ENCODE measurements at places on chromosomes 12 and 14.

DNA sequence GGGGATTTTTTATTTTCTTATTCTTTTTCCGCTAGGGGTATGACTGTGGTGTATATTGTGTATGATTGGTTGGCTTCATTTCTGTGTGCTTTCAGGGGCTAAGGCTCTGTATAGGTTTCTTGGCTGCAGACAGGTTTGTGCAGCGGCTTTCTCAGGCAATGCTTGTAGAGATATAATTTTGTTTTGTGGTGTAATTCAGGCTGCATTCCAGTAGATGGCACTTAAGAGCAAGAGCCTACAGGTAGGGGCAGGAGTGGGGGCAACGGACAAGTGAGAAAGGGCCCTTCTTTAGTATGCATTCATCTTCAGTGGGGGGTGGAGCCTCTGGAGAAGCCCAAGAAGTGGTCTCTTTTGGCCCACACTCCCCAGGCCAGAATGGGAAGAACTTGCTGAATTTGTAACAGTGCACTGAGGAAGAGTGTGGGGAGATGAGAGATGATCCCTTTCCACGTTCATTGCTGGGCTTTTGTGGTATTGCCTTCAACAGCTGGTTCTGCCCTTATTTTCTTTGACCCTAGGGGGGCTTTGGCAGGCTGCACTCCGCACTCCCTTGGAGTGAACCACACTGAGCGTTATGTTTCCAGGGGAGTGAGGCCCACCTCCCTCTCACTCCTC, 78.6 kb downstream of the IFNG-AS1 start:
- no peak for DNase-seq

- DNase-seq, result no peak
These were observed 1.8 kb downstream of the CD63 start for GRCh38 chr12:55726971-55727370.

DNA sequence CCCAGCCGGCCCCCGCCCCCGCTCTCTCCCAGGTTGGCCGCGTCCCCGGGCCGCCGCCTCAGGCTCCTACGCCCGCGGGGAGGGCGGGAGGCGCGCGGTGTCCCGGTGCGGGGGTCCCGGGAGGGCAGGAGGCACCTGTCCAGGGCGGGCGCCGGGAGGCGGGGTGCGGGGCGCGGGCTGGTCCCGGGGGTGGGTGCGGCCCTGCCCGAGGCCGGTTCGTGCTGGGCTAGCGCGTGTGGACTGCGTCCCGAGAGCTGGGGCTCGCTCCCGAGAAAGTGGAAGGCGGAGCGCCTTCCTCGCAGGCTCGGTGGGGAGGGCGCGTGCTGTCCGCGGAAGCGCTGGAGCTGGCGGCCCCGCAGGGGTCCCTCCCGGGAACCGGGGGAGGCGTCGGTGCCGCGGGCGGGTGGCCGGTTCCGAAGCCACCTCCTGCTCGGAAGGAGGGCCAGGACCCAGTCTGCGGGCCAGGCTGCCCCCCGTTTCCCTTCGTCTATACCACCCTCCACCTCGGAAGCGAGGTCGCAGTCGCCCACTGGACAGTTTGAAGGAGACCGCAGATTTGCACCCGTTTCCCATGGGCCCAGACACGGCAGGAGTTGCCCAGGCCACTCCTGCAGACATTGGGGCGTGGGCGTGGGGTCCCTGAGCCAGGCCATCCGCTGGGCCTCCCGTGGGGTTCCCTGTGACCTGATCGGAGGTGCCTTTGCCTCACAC, 636 bp downstream of the ZFYVE21 start:
- no peak for DNase-seq

DNA sequence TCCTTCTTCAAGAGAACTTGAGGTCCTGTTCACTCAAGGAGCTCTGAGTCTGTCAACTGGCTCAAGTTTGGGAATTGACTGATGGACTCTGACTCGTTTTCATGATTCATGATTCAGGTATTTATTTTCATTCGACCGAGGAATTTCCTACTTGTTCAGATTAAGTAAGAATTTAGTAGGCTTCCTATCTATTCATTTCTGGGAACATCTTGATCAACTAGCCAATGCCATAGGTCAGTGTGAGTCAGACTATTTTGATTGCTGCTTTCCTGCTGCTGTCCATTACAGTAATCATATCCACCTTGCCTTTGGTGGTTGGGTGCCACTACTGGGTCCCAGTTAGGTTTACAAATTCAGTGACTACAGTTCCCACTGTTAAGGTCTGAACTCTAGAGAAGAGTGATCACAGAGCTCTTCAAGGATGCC, 6.1 kb downstream of the FAM186A start:
- DNase-seq, result no peak

DNA sequence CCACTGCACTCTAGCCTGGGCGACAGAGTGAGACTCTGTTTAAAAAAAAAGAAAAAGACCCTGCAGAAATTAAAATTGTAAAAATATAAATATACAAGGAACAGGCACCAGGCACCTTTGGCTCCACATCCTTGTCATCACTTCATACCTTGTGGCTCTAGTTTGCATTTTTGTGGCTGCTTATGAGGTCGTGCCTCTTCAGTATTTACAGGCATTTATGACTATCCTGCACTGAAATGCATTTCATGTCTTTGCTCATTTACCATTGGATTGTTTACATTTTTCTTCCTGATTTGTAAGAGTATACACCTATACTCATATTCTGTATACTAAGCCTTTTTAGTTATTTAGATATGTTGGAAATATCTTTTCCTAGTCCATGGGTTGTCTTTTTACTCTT, 20.1 kb downstream of the BICD1 start:
- DNase-seq, result no peak

DNA sequence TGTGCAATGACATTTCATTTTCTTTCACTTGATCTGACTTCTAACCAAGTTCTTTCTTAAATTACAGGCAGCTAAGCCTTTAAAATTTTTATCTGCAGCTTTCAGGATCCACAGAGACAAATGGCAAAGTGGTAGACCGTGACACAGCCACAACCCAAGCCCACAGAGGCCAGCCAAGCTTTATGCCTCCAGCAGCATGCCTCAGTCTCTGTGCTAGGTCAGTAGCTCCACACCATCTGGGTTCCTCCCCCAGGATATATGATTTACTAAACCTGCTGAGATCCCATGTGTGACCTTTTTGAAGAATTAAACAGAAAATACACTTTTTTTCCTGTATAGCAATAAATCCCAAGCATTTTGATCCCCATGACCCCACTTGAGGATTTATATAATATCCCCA, 290.4 kb upstream of the CAND1 start:
- no peak for DNase-seq

Measured in stimulated activated CD8-positive, alpha-beta memory T cell treated with anti-CD3 and anti-CD28 coated beads, Interleukin-15, amount 100 ng/mL, for 4 hours (primary cell).